ENCODE measurements at places on chromosomes 2 and 18. TPM values are rescaled to one million over a fixed set of nuclear protein-coding genes. Genes with fewer than 3 reads are reported as not detected.

DNA sequence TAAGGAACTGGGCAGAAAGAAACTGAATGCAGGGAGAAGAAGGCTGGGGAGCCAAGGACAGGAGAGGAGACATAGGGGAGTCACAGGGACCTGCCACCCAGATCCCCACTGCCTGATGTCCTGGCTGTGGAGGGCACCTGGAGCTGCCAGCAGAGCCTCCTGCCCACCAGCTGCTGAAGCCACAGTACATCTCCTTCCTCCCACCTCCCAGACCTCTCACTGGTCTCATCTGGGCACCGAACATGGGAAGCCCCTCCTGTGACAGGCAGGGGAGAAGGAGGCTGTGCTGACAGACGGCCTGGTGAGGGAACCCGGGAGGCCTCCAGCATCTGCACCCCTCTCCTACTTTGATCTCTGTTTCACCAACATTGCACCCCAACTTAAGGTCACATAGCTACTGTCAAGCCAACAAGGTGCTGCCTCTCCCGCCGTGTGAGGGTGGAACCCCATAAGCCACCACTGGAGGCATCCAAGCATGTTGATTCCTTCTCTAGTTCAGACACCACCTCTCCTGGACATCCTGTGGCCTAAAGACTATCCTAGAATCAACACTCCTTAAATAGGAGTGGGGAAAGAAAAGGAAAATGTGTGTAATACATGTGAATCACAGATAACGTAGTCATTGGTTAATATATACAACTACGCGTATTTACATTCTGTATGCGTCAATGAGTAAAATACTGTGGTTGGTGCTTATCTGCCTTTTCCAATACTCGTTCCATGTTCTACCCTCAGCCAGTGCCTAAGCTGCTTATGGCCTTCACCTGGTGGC is 3.5 kb upstream of the RNPEPL1 start:
- no peak for DNase-seq

DNA sequence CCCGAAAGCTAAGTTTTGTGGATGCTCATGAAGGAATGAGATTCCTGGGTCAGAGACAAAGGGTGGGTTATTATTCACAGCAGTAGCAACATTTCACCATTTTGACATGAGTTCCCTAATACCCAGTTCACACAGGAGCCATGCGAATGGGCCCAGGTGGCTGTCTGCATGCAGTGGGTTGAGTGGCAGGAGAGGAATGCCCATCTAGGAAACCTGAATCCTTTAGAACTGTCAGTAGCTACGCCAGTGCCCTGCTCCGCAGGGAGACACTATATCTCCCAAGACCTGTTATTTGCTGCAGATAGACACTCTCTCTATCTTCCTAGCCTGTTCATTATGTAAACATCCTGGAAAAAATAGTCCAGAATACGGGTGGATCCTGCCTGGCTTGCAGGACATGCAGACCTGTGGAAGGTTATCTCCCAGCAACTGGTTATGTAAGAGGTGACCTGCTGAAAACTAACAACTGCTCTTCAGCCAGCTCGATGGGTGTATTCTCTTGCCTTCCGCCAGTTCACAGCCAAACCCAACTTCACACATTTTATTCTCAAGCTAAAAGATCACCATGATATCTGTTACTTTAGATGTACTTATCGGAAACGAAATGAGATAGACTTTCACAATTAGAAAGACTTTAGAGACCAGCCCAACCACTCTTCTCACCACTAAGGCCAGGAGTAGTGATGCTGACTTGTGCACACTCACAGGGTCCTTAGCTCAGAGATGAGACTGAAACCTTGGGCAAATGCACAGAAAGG is 59.1 kb downstream of the MBP start:
- DNase-seq = no peak

The DSG4 gene
- polyA plus RNA-seq = not detected

The E2F6 gene
- 11.7 TPM for polyA plus RNA-seq

DNA sequence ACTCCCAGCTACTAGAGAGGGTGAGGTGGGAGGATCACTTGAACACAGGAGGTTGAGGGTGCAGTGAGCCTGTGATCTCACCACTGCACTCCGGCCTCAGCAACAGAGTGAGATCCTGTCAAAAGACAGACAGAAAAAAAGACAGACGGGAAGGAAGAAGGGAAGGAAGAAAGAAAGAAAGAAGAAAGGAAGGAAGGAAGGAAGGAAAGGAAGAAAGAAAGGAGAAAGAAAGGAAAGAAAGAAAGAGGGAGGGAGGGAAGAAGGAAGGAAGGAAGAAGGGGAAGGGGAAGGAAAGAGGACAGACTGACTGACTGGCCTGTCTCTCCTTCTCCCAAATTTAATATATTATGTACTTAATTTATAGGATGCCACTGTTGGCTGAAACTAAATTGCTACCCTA is 21.6 kb downstream of the SP9 start:
- no peak for DNase-seq

DNA sequence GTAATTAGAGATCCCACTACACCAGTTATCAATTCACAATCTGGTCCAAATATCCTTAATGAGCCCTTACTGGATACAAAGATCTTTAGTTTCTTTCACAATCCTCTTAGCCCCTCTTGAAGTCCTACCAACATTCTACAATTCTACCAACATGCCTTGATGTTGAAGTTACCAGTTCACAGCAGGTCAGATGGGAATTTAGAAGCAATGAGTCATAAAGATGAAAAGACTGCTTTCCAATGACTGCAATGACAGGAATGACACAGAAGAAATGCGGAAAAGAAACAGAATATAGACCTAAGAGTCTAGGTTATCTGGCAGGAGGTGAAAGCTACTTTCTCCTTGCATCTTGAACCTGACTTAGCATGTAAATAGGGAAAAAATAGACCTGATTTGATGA is 24.5 kb downstream of the RTTN start:
- DNase-seq = peak; percentile 43

Data from fibroblast of lung (primary cell).